ENCODE measurements at places on chromosomes 11 and 22.

DNA sequence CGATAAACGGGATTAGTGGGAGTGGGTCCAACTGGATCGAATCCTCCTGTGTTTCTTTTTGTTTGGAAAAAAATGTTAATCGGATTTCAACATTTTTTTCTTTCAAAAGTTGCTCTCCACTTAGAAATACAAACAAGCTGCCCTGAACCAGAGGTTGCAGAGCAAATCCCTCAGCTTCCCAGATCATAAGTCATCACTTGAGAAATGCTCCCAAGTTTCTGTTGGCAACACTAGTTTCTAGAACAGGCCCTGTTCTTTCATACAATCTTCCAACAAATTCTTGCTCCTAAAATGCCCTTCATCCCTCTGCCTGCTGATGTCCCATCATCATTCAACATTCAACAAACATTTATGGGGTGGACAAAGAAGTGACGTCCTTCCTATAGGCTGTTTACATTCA lies 1.3 kb upstream of the MLC1 start:
- DNase-seq, result no peak

GRCh38 chr11:78949976-78950690 lies 375.5 kb upstream of the NARS2 start:
- no peak for DNase-seq

GRCh38 chr11:119023741-119024140 lies 5.2 kb downstream of the TRAPPC4 start:
- DNase-seq, result no peak

GRCh38 chr11:126029805-126030204 lies 32.9 kb downstream of the CDON start:
- no peak for DNase-seq

- no peak for DNase-seq
Observed at GRCh38 chr11:56916587-56916986, 72.1 kb upstream of the OR5AK2 start.

DNA sequence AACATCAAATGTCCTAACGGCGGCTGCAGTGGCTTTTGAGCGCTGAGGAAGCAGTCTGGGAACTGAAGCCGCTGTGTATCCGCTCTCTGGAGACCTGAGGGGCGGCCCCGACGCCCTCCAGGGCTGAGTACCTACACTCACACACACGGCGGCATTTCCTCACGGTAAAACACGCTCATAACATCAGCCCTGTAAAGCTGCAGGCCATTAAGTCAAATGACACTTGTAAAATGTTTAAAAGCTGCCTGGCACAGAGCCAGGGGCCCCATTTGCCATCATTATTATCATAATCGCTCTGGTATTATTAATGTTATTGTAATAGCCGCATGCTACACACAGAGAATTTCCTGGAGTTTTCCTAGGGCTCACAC lies 5.1 kb downstream of the CARS1 start:
- no peak for DNase-seq

DNA sequence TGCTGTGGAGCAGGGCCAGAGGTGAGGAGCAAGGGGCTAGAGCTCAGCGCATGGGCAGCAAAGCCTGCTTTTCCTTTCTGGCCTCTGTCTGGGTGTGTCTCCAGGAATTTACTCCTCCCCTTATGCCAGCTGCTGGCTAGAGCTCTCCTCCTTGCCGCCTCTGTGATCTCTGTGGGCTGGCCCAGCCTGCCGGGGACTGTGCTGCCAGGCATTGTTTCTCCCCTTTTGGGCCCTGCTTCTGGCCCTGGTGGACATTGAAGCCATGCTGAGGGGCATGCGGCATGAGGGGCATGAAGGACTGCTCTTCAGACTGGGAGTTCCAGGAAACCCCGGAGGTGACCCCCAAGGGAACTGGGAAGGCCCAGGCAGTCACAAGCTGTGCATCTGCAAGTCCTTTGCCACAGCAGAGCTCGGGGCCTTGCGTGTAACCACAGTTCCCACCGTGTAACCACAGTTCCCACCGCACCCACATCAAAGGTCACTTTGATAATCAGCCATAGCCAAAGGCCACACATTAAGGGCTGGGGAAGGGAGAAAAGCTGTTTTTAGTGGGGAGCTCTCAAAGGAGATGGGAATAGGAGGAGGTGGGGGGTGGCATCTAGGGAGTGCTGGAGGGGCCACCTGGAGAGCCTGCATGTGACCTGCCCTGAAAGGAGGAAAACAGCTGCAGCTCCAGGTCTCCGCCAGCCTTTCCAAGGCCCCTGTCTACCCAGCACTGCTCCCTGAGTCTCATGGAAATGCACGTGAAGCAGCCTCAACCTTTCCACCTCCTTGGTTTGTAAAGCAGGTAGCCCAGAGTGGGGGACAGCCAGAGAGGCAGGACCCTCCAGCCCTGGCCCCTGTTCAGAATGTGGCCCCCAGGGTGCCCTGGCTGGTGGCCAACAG lies 62.3 kb downstream of the PPFIBP2 start:
- DNase-seq, result peak; percentile 57

GRCh38 chr11:60310407-60310998 lies 16.6 kb upstream of the MS4A6E start:
- DNase-seq, result no peak

- no peak for DNase-seq
Observed at GRCh38 chr11:114145166-114145775, 85.8 kb downstream of the ZBTB16 start.

GRCh38 chr22:19884954-19885751 lies 30.5 kb upstream of the GNB1L start:
- no peak for DNase-seq

DNA sequence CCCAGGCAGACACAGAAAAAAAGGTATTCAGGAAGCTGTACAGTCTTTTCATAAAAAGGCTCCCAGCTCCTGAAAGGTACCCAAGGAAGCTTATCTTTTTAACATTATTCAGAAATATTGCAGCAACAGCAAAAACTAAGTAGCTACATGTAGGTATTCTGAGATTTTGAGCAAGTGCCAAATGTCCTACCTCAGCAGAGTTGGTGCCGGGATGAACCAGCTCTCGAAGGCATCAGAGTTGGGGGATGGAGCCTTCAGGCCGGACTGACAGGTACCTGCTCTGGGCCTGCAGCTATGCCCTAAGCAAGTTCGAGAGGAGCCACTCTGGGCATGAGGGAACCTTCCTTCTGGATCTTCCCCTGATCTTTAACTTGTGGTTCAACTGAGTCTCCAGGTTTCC lies 77.1 kb upstream of the TTC12 start:
- DNase-seq, result no peak

- no peak for DNase-seq
Observed at GRCh38 chr22:26711205-26711963, 54.0 kb downstream of the MIAT start.

- no peak for DNase-seq
Observed at GRCh38 chr22:33130473-33130872, 72.3 kb upstream of the SYN3 start.

DNA sequence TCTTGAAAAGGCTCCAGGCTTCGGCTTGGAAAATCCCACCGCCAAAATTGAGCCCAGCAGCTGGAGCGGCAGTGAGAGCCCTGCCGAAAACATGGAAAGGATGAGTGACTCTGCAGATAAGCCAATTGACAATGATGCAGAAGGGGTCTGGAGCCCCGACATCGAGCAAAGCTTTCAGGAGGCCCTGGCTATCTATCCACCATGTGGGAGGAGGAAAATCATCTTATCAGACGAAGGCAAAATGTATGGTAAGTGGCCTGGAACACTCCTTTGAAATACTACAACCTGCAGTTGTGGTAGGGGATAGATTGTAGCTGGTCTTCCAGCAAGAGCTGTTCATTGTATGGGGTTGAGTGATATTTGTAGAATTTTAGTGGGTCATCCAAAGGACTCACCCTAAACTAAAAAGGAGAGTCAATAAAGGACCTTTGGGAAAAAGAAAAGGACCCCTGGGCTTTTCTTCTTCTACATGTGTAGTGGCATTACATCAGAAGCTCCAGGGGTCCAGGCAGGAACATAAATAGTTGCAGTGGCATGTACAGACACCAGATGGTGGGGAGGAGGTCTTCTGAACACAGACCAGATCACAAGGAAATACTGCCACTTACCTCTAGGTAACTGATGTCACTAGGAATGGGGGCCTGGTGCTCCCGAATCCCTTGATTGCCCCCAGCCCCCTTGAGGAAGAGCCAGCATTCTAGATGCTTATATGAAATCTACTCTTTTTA lies 90.1 kb downstream of the TEAD1 start:
- no peak for DNase-seq

GRCh38 chr22:39431216-39431801 lies 25.5 kb upstream of the MGAT3 start:
- no peak for DNase-seq

GRCh38 chr22:37256075-37256726 lies 12.1 kb upstream of the RAC2 start:
- DNase-seq, result no peak

GRCh38 chr11:129131316-129131715 lies 60.8 kb downstream of the ARHGAP32 start:
- no peak for DNase-seq

DNA sequence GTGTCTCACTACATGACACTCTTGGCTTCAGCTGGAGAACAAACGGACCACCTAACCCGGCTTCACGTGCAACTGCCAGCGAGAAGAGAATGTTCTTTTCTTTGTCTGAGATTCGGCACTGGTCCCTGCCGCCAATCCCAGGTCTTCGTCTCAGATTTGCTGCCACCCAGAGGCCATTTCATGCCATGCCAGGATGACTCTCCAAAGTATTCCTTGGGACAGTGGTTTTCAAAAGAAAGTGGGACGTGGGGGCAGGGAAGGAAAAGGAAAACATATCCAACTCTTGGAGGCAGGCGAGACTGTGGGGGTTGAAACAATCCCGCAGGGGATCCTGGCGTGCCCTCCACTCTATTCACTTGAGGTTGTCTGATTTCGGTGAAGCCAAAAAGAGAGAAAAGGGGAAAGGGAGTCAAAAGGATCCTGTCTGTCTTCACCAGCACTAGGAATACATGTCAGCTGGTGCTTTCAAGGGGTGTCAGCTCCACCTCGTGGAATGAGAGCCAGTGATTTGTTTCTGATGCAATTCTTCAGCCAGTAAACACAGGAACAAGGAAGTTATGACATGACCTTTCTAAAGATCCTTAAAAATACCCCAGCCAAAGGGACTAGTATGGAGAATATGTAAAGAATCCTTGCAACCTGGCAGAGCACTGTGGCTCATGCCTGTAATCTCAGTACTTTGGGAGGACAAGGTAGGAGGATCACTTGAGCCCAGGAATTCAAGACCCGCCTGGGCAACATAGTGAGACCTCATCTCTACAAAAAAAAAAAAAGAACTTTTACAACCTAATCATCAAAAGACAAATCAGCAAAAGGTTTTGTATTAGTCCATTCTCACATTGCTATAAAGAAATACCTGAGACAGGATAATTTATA lies 41.0 kb upstream of the APLNR start:
- DNase-seq, result peak; percentile 78

- peak; percentile 49 for DNase-seq
Observed at GRCh38 chr11:44133335-44133946, 38.0 kb downstream of the EXT2 start.

GRCh38 chr22:50307890-50308596 lies 597 bp upstream of the PLXNB2 start:
- no peak for DNase-seq

DNA sequence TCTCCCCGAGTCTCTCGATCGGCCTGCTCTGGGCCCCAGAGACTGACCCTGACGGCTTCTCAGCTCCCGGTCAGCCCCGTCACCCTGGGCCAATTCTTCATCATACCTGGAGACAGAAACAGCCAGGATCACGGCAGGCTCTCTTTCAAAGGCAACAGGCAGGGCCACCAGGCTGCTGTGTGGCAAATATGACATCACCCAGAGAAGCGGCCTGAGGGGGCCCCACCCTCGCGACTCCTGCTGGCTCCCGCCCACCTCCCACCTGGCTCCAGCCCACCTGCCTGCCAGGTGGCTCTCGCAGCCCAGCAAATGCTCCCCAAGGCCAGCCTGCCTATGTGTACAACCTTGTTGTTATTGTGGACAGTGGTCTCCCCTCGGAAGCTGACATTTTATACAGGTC lies 24.9 kb upstream of the PACSIN2 start:
- DNase-seq, result no peak

DNA sequence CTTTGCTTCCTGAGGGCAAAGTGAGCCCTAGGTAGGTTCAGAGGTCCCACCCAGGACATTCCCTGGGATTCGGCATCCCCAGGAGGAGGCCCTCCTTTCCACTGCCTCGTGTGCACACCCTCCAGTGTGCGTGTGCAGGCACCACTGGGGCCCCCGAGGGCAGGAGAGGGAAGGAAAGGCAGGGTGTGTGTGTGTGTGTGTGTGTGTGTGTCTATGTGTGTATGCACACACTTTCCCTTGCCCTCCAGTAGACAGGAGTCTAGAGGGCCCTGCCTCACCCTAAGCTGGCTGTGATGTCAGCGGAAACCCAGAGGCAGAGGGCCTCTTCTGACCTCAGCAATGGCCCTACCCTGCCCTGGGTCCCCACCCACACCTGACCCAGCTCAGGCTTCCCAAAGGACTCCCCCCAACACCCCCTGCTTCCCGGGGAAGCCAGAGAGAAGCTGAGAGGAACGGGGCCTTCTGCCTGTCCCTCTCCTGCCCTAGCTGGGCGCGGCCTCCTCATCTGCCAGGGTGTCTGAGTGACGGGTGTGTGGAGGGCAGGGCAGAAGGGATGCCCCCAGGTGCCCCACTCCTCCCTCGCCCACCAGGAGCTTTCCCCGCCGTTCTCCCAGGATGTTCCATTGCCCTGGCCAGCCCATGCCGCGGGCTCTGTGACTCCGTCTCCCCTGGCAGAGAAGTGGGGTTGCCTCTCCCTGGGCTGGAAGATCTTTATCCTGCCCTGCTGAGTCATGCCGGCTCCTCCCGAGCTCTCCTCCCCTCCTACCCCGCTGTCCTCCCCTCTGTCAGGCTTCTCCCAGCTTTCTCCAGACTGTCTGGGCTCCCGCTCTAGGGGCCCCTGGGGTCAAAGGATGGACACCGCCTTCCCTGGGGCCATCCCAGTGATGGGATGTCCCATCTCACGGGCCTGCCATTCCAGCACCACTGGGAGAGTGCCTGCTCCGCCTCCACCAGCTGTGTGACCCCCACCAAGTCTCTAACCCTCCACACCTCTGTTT lies 6.0 kb upstream of the CLCF1 start:
- DNase-seq, result no peak
